ENCODE measurements at places on chromosomes 4 and X. TPM values are rescaled to one million over a fixed set of nuclear protein-coding genes. Genes with fewer than 3 reads are reported as not detected.
A peak's percentile ranks its signal among the peaks of the same experiment; 100 is the strongest.

Gene PGRMC1
- 40.8 TPM for total RNA-seq

DNA sequence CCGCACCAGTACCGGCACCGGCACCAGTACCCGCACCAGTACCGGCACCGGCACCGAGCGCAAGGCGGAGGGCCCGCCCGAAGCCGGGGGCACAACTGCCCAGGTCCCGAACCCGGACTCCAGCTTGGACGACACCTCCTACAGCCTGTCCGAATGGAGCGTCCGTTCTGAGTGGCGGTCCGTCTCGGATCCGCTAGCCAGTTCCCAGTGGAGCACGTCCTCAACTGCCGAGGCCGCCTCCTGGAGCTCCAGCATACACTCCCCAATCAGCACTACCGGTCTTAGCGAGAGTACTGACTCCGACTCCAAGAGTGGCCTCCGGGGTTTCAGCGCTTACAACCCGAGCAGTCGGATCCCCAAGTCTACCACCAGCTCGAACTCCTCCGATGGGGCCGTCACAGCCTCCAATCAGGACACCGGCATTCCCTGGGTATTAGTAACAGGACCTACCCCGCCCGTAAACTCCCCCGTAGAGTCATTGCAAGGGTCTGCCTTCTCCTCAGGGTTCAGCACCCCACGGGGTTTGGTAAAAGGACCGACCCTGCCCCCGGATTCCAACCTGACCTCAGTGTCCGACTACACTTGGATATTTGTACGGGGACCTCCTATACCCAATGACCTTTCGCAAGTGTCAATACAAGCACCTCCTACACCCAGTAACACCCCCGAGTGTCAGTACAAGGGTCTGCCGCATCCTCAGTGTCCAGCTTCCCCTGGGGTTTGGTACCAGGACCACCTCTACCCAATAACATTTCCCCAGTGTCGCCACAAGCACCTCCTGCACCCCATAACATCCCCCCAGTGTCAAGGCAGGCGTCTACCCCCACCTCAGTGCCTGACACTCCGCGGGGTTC, 721 bp upstream of the MAOA start:
- DNase-seq = peak; percentile 44
- H3K27me3 ChIP-seq = peaks cover 20% of the 10 kb centered on the region
- peak overlapping the region; percentile 84 for H3K4me3 ChIP-seq
- H3K36me3 ChIP-seq = peaks cover 13% of the 10 kb centered on the region

- H3K4me3 ChIP-seq = no peak overlapping the region
- no peaks in the 10 kb centered on the region for H3K27me3 ChIP-seq
- no peaks in the 10 kb centered on the region for H3K36me3 ChIP-seq
- H3K27ac ChIP-seq = no peak overlapping the region
- DNase-seq = peak; percentile 23
- peaks cover 25% of the 10 kb centered on the region for H3K4me1 ChIP-seq
Measured at GRCh38 chr4:76974150-76974549, 24.6 kb downstream of the SEPTIN11 start.

DNA sequence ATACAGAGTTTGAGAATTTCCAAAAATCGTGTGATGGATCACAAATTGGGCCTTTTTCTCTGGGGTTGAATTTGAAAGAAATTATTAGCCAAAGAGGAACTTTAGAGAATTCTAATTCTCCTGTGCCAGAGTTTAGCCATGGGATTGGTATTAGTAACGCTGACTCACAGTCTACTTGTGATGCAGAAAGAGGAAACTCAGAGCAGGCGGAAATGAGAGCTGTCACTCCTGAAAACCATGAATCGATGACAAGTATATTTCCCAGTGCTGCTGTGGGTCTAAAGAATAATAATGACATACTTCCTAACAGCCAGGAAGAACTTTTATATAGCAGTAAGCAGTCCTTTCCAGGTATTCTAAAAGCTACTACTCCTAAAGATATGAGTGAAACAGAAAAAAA, 64.9 kb downstream of the N4BP2 start:
- DNase-seq = peak; percentile 70
- peaks cover 10% of the 10 kb centered on the region for H3K36me3 ChIP-seq
- peaks cover 4% of the 10 kb centered on the region for H3K4me1 ChIP-seq
- no peaks in the 10 kb centered on the region for H3K27me3 ChIP-seq
- peak overlapping the region; percentile 6 for H3K4me3 ChIP-seq

GRCh38 chr4:54837576-54838140, 179.9 kb downstream of the KIT start:
- no peaks in the 10 kb centered on the region for H3K36me3 ChIP-seq
- H3K27ac ChIP-seq = no peak overlapping the region
- no peak overlapping the region for H3K4me3 ChIP-seq
- H3K4me1 ChIP-seq = no peaks in the 10 kb centered on the region
- no peaks in the 10 kb centered on the region for H3K27me3 ChIP-seq
- peak; percentile 43 for DNase-seq

DNA sequence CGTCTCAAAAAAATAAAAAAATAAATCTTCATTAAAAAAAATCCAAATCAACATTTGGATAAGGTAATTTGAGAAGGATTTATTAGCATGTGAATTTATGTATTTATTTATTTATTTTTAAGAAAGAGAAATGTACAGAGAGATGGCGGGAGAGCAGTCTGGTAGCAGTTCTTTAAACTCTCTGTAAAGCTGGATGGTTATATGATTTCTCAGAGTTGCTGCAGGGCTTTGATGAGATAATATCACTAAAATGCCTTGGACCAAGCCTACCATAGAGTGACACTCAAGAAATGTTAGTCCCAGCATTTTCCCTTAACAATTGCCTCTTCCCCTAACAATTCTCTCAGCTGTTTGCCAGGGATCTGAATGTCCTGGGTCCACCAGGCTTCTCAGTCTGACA, 103.4 kb upstream of the LNX1 start:
- peaks cover 15% of the 10 kb centered on the region for H3K4me1 ChIP-seq
- H3K4me3 ChIP-seq = no peak overlapping the region
- no peak for DNase-seq
- H3K27me3 ChIP-seq = no peaks in the 10 kb centered on the region
- no peak overlapping the region for H3K27ac ChIP-seq

GRCh38 chrX:18360867-18361266, 6.4 kb upstream of the SCML2 start:
- no peak overlapping the region for H3K27ac ChIP-seq
- peaks cover 21% of the 10 kb centered on the region for H3K27me3 ChIP-seq
- H3K36me3 ChIP-seq = no peaks in the 10 kb centered on the region

- H3K27ac ChIP-seq = peak overlapping the region; percentile 27
- no peak overlapping the region for H3K4me3 ChIP-seq
- no peaks in the 10 kb centered on the region for H3K36me3 ChIP-seq
- no peak for DNase-seq
Measured at GRCh38 chr4:167906851-167907250, 185.5 kb upstream of the ANXA10 start.

Gene CD38
- total RNA-seq = not detected

GRCh38 chr4:112910109-112910736, 139.2 kb upstream of the ANK2 start:
- peaks cover 7% of the 10 kb centered on the region for H3K4me1 ChIP-seq
- H3K36me3 ChIP-seq = no peaks in the 10 kb centered on the region
- peak overlapping the region; percentile 54 for H3K4me3 ChIP-seq
- peak; percentile 54 for DNase-seq

- H3K4me3 ChIP-seq = no peak overlapping the region
- H3K36me3 ChIP-seq = no peaks in the 10 kb centered on the region
- H3K4me1 ChIP-seq = no peaks in the 10 kb centered on the region
- peaks cover 17% of the 10 kb centered on the region for H3K27me3 ChIP-seq
Measured at GRCh38 chrX:151505796-151506195, 57.7 kb upstream of the PASD1 start.

DNA sequence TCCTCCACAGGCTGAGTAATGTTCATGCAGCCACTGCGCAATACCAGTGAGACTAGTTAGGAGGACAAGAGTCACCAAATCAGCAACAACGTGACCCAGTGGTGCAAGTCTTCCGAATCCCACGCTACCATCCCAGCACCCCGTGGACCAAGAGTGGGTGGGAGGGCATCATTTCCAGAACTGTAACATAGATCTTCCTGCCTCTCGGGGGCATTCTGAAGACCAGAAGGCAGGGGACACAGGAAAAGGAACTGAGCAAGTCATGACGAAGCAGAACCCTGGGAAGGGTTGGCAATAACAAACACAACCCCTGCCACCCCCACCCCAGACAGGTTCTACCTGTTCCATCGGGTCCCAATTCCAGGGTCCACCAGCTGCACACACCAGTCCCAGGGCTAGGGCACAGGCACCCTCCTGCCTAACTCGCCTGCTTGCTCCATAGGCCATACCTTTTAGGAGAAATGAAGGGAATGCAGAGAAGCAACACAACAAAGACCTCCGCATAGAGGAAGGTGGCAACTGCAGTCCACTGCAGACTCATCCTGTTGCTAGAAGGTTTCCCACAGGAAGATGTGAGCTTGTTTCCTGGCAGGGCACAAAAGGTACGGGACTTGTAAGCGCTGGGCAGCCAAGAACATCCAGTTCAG, 1.4 kb downstream of the BCAP31 start:
- peak overlapping the region; percentile 79 for H3K27ac ChIP-seq
- peaks cover 19% of the 10 kb centered on the region for H3K4me1 ChIP-seq
- peak; percentile 35 for DNase-seq

Gene NKRF
- 12.5 TPM for total RNA-seq

- H3K4me1 ChIP-seq = no peaks in the 10 kb centered on the region
- H3K27me3 ChIP-seq = peaks cover 10% of the 10 kb centered on the region
- DNase-seq = no peak
- H3K36me3 ChIP-seq = no peaks in the 10 kb centered on the region
- no peak overlapping the region for H3K4me3 ChIP-seq
Measured at GRCh38 chrX:22110729-22111494, 78.8 kb downstream of the PHEX start.

- H3K4me3 ChIP-seq = no peak overlapping the region
- H3K36me3 ChIP-seq = no peaks in the 10 kb centered on the region
- peak; percentile 75 for DNase-seq
- H3K27me3 ChIP-seq = no peaks in the 10 kb centered on the region
- no peak overlapping the region for H3K27ac ChIP-seq
Measured at GRCh38 chrX:150051096-150051495, 112.8 kb upstream of the EOLA2 start.

GRCh38 chr4:86521373-86521969, 72.6 kb upstream of the PTPN13 start:
- H3K27me3 ChIP-seq = no peaks in the 10 kb centered on the region
- peaks cover 6% of the 10 kb centered on the region for H3K36me3 ChIP-seq
- no peak overlapping the region for H3K27ac ChIP-seq
- H3K4me1 ChIP-seq = no peaks in the 10 kb centered on the region
- H3K4me3 ChIP-seq = no peak overlapping the region

DNA sequence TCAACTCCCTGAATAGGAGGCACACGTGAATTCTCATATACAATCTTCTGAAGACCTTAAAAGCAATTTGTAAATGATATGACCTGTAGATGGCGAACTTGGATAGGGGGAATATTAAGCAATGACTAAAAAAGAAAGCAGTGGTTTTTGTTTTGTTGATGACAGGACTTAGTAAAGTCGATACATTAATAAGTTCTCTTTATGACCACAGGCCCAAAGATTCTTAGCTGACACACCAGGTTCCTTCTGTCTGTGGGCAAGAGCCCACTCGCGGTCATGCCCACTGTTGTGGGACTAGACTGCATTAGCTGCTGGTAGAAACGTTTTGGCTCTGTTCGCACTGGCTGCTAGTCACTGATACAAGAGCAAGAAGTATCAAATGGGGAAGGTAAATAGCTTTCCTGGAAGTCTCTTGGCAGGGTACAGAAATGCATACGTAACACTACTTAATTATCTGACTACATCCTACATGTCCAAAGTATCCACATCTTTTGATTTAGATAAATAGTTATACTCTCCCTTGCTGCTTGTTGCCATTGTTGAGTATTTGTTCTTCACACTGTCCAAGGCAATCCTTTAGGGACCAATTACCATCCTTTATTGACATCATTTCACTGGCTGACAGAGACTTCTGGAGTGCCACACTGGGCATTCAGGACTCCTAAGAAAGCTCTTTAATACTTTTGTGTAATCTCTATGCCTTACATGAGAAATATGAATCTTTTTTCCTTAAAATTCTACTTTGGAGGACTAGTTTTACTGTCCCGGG, 31.0 kb downstream of the ALPK1 start:
- H3K4me1 ChIP-seq = no peaks in the 10 kb centered on the region
- H3K4me3 ChIP-seq = no peak overlapping the region
- no peak overlapping the region for H3K27ac ChIP-seq

Gene FGG
- total RNA-seq = 3.2 TPM

DNA sequence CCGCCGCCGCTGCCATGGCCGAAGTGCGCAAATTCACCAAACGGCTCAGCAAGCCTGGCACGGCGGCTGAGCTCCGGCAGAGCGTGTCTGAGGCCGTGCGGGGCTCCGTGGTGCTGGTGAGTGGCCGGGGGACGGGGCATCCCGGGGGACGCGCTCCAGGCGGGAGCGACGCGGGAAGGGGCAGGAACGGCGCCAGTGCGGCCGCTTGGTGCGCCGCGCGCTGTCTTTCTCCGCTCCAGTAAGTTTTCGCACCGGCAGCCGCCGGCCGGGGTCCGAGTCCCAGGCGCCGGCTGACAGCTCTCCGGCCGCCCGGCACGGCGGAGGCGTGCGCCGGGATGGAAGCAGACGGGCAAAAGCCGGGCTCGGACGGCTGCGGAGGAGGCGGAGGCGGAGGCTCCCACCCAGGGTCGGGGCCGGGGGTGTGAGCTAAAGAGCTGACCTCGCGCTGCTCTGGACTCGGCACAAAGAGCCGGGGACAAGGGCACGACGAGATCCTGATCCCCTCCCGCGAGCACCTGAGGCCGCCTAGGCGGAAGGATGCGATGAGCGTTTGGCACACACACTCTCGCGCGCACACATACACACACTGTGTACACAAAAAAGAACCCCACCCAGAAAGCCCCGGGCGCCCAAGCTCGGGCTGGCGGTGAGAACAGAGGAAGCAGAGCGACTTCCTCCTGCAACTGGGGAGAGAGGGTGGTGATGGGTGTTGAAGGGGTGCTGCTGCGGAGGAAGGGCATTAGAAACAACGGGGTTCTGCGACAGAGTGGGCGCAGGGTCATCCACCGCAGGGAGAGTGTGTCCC, 545 bp downstream of the DOCK11 start:
- H3K27me3 ChIP-seq = no peaks in the 10 kb centered on the region
- H3K4me3 ChIP-seq = peak overlapping the region; percentile 74
- no peaks in the 10 kb centered on the region for H3K4me1 ChIP-seq
- H3K36me3 ChIP-seq = no peaks in the 10 kb centered on the region
- peak; percentile 26 for DNase-seq
